ENCODE measurements at places on chromosomes 16 and 17.

GRCh38 chr16:12496866-12497265, 306.8 kb downstream of the CPPED1 start:
- DNase-seq, result no peak

DNA sequence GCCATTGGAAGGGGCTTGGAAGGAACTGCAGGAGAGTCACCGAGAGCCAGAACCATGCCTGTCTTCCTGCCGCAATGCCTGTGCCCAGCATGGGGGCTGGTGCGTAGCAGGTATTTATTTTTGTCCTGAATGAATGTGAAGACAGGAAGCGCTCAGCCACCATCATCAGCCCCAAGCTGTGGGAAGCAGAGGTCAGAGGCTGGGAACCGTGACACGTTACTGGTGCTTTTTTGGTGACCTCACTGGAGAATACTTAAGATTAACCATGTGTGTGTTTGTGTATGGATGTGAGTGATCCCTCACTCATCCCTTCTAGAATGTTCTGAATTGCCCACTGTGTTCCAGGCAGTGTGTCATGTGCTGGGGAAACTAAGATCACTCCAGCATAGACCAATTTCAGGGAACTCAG, 343.8 kb downstream of the SNX29 start:
- no peak for DNase-seq

DNA sequence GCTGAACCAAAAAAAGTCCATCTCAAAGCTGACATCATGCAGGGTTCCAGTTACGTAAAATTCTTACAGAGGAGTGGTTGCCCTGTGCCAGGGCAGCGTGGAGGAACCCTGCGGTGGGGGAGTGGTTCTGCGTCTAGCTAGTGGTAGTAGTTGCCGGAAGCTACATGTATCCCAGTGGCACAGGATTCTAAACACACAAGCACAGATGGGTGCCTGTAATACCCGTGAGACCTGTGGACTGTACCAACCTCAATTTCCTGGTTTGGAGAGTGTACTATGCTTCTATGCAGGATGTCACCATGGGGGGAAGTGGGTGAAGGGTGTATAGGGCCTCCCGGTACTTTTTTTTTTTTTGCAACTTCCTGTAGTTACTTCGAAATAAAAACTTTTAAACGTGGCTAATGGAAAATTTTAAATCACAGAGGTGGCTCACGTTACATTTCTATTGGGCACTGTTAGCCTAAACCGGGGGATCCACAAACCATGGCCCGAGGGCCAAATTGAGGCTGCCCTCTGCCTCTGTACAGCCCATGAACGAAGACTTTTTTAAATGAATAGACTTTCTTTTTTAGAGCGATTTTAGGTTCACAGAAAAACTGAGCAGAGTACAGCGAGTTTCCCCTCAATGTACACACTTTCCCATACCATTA, 38.5 kb downstream of the TBC1D16 start:
- no peak for DNase-seq

DNA sequence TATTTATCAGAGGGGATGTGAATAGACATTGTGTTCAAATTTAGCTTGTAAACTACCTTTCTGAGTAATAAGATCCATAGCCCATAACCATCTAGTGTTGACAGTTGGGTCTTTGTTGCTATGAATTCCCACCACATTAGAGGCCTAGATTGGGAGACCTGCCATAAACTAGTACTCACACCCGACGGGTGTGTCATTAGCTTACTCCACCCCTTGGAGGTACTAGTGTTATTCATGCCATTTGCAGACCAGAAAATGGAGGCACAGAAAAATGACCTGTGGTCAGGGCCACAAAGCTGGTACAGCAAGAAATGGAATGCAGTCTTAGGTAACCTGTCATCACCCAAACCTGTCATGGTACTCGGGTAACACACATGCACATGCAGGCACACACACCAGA, 41.3 kb upstream of the BCAR1 start:
- DNase-seq, result no peak

DNA sequence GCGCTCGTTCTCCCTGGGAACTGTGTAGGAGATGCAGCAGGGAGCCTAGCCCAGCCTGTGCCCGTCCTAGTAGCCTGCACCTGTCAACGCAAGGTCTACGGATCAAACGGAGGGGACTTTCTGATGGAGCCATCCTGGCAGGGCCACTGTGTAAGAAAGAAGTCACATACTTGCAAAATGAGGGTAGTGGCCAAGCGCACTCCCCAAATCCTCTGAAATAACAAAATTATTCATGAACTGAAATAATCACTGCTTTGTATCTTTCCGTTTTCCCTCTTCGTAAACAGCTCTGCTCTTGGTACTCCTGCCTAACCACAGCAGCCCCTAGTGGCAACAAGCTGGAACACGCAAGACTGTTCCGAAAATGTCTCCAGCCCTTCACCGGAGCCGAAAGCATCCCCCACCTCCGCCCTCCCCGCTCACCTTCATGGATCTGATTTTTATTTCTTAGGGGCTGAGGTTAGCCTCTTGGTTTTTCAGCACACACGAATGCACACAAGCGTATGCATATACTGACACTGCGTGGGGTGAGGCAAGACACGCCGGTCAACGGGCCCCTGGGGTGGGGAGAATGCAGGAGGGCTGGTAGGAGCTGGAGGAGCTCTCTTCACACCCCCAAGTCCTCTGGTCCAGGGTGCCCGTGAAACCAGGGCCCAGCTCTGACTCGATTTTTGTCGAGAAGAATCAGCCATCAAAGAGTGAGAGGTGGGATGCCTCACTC, 100.8 kb downstream of the ABCC12 start:
- no peak for DNase-seq

GRCh38 chr17:62725791-62726249, 82.3 kb downstream of the MARCHF10 start:
- no peak for DNase-seq

DNA sequence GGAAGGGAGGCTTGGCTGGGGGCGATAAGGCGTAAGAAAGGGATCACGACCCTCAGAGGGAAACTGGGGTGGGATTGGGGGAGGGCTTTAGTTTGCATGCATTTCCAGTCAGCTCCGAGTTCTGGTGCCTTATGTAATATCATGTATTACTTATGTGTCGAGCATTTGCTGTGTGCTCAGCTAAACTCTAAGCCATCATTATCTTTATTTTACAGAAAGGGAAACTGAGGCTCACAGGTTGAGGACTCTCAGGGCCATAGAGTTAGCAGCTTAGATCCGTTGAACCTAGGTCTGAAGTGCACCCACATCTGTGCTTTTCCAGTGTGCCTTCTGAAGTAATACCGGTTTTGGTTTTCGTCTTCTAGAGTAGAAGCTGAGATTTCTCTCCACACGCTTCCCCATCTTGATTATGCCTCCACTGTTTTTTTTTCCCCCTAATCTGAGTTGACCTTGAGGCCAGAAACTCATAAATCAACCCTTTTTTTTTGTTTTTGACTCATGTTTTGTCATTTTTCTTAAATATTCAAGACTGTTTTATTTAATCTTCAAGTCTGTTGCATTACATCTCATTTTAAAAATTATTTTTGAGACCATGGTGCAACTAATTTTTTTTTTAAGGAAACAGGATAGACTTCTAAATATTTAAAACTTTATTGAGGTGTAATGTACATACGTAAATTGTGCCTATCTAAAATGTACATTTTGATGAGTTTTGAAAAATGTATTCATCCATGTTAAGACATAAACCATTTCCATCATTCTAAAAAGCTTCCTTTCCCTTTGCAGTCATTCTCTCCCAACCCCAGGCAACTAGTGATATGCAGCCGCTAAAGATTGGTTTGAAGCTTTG, 741 bp downstream of the CYB5B start:
- no peak for DNase-seq

- DNase-seq, result no peak
These were observed 92.1 kb downstream of the TBC1D16 start for GRCh38 chr17:79943347-79944241.

GRCh38 chr17:13350466-13350865, 251.3 kb downstream of the HS3ST3A1 start:
- no peak for DNase-seq

- DNase-seq, result no peak
These were observed 64.9 kb upstream of the LGALS9 start for GRCh38 chr17:27565874-27566670.

All from NCI-H1436 treated with DMSO at 0.1 percent for 48 hours (cell line).